ENCODE measurements at places on chromosomes 6 and 20.
A peak's percentile ranks its signal among the peaks of the same experiment; 100 is the strongest.

GRCh38 chr6:137749696-137750211, 117.3 kb upstream of the TNFAIP3 start:
- no peak for DNase-seq

- no peak for DNase-seq
These were observed 132.5 kb downstream of the TBC1D7 start for GRCh38 chr6:13195803-13196202.

- DNase-seq = no peak
These were observed at the start of gene TCP11 for GRCh38 chr6:35141007-35141655. TCP11 (minus strand) TSS chr6:35141339; CDS start chr6:35140870, 469 bp downstream.

DNA sequence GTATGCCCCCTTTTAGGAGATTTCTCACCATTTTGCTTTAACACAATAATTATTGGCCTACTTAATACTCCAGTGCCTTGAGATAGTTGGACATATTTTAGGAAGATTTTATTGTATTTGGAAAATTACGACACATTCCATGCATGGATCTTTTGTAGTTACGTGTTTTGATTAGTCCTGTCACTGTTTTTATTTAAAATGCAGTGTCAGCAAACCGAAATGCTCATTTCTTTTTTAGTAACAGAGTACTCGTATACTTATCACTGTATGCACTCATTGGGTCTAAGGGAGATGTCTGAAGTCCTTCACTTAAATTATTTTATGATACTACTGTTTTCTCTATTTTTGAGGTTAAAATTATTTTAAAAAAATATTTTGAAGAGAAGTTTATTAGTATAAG, 153.8 kb downstream of the QKI start:
- no peak for DNase-seq

DNA sequence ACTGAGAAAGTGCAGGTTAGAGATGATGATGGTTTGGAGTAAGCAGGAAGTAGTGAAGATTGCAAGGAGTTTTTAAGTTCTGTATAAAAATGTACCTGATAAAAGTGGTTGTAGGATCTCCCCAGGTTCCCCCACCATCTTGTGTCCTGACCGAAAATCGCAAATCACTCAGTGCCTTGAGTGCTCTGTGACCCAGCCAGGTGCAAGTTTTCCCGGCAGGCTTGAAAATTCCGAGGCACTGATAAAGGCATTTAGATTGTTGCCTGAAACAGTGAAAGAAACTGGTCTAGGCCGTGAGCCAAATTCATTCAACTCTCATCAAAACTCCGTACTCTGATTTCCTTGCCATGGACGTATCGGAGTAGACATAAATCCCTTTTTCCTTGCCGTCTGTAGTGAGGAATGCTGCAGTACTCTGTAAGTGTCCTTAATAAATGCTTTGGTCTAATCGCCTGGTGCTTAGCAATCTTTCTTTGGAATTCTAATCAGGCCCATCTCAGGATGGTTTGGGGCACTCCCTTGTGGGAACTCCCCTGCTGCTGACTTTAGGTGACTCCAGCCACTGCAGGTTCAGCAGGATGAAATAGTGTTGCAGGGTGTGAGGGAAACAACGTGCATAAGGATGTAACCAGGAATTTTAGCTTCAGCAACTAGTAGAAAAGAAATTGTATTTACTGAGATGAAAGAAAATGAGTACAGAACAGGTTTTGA, 1199.8 kb upstream of the MAP3K7 start:
- DNase-seq = no peak

GRCh38 chr6:235763-236360, 56.4 kb upstream of the DUSP22 start:
- no peak for DNase-seq

DNA sequence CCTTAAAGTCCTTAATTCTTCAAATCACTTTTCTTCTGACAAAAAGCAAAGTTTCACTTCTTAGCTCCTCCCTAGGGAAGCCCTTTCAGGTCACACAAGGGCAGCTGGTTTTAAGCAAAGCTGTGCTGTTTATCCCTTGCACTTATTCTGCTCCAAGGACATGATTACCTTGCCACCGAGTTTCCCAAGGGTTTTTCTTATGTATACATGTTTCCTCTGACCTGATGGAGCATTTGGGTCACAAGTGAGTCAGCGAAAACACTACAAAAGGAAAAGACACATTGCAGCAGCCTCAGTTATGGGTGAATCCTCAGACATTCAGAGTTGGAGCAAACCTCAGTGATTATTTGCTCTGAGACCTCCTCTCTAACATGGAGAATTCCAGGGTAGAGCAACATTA, 26.6 kb upstream of the ILRUN start:
- DNase-seq = no peak

DNA sequence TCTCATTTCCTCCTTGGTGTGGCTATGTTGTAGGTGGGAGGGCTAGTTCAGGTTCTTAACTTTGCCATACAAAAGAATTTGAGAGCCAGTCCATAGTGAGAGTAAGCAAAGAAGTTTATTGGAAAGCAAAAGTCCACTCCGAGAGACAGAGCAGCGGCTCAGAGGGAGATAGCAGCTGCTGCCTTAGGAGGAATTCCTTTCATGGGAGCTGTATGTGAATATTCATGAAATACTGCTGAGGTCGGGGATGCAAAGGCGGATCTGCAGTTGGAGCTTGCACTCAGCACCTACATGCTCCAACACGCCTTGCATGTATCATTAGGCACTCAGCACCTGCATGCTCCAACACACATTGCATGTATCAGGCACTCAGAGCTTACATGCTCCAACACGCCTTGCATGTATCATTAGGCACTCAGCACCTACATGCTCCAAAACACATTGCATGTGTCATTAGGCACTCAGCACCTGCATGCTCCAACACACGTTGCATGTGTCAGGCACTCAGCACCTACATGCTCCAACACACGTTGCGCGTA, 54.9 kb downstream of the CDH4 start:
- DNase-seq = no peak

DNA sequence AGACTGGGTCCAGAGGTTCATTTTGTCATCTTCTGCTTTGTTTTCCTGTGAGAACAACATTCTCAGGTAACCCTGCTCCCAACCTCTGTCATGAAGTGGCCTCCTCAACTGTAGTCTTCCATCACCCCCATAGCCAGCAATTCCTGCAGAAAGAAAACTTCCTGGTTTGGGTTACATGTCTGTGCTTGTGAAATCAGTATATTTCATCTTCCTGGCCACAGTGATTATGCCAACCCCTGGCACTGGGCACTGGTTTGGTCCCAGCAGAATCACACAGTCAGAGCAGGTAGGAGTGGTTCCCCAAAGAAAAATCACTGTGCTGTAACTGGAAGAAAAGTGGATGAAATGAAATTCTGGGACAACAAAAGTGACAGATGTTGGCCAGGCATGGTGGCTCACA, 52.5 kb downstream of the CRYBG1 start:
- no peak for DNase-seq

- no peak for DNase-seq
These were observed 17.3 kb upstream of the TRIM27 start for GRCh38 chr6:28940858-28941683.

DNA sequence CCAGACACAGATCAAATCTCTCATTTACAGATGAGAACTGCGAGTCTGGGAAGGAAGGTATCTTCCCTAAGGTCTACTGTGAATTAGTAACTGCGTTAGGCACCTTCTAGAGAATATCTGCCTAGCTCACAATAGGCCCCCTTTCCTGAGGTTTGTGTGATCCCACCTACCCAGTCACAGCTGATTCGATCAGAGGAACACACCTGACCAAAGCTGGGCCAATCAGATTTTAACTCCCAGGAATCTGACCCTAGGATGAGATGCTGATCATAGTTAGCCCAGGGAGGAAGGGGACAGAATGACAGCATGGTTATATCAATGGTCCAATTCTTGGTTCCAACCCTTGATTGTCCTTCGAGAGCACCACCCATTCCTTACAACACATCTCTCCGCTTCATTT, 7.4 kb upstream of the CCDC167 start:
- no peak for DNase-seq

- no peak for DNase-seq
These were observed 74.0 kb downstream of the ZDHHC14 start for GRCh38 chr6:157454762-157455714.

GRCh38 chr6:16058201-16058928, 70.5 kb upstream of the MYLIP start:
- no peak for DNase-seq

DNA sequence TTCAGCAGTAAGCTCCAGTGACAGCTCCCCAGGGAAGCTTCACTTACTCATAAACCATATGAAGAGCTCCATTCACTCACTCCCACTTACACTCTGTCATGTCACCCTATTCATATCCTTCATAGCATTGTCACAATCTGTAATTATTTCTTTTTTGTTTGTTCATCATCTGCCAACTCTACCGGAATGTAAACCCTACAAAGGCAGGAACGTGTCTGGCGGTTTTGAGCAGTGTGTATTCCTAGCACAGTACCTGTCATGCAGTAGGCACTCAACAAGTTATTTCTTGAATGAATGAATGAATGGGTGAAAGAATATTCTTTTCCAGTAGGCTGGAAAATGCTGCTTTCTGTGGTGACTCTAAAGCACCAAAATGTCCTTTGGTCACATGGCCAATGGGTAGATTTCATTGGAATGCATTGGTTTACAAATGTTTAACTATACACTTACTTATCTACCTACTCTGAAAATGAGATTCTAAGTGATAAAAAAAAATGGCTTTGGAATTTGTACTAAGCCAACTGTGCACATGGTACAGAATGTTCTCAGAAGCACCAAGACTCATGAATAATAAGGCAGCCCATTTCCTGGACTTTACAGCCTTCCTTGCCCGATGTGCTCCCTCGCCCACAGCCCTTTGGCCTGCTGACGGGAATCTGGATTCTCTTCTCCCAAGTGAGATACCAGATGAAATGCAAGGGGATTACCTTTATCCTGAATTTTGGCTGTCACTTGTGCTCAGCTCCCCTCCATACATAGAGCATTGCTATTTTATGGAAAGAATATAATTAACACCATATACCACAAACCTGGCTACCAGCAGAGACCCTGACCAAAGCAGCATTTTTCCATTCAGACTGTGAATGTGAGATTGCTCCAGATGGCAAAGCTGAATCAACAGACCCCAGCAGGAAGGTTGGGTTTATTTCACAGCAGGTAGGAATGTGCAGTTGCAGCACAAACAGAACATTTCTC, 273.3 kb downstream of the ALDH8A1 start:
- no peak for DNase-seq

GRCh38 chr6:16331384-16332174, 93.2 kb downstream of the GMPR start:
- peak; percentile 89 for DNase-seq

DNA sequence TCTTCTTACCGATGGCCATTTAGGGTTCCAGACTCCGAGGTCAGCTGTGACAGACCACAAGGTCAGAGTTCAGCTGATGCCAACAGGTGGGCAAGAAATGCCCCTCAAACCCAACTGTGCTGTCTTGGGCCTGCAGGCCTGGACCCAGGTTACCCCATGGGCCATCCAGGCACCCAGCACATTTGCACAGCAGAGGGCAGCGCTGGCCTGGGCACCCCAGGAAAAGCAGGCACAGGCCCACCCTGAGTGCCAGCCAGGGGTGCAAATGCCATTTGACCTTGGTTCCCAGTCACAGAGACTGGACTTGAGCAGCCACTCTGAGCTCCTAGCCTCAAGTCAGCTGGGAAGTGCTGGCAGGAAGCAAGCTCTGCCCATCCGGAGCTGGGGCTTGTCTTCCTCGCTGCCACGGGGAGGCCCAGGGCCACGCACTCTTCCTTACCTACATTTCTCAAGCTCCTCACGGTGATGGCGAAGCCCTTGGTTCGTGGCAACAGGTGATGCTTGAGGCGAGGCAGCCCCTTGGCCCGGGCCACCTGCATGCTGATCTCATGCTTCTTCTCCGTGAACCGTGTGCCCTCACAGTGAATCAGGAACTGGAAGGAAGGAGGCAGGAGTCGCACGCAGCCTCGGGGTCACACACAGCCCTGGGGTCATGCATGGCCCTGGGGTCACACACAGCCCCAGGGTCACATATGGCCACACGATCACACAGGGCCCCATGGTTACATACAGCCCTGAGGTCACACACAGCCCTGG, 120.8 kb downstream of the AGPAT4 start:
- no peak for DNase-seq

DNA sequence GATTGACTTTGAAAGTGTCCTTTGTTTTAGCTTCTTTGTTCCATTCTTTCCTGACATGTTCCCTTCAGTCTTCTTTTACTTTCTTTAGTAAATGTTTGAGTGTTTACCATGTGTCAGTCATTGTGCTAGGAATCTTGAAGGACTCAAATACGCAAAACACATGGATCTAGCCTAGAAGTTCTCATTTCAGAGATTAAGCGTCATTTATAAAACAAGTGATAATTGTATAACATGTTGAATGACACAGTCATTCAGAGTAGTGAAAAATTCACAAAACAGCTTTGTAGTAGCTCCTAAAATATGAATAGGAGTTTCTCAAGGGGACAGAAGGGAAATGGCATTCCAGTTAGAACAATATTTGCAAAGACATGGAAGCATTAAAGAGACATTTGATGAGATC, 66.9 kb downstream of the MACROD2 start:
- no peak for DNase-seq

DNA sequence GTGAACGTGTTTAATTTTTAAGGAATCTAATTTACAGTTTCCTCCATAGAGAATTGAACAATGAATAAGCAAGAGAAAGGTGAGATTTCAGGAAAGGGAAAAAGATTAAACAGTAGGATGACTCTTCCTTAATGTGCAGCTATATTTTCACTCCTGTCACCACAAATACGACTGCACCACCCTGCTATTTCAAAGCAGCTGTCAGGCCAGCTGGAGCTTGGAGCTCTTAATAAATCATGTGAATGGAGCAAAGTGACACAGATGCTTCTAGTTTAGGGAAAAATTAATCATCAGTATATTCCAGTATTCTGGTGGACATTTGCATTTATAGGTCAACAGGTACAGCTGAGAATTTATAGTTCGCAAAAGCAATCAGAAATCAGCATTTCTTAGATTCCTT, 56.5 kb upstream of the PKIB start:
- DNase-seq = no peak

GRCh38 chr6:125363039-125363823, 61.5 kb upstream of the HDDC2 start:
- peak; percentile 82 for DNase-seq

DNA sequence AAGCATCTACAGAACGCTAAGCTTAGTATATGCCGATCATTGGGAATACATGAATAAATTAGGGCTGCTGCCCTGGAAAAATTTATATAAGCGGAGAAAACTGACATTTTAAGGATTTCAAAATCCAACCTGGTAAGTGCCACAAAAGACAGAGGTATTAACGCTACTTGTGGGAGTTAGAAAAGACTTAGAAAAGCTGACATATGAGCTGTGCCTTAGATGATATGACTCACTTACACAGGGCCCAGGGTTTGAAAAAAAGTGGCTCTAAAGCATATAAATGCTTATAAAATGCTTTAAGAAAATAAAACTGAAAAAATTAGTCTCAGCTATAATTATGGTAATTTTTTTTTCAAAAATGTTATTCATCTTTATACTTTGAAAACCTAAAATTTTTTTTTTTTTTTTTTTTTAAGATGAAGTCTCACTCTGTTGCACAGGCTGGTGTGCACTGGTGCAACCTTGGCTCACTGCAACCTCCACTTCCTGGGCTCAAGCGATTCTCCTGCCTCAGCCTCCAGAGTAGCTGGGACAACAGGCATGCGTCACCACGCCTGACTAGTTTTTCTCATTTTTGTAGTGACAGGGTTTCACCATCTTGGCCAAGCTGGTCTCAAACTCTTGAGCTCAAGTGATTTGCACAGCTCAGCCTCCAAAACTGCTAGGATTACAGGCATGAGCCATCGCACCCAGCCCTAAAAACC, 25.7 kb downstream of the EPB41L2 start:
- no peak for DNase-seq
